ENCODE measurements at places on chromosomes 4 and X.

GRCh38 chr4:76736414-76736813, 161.5 kb downstream of the SOWAHB start:
- DNase-seq: no peak

DNA sequence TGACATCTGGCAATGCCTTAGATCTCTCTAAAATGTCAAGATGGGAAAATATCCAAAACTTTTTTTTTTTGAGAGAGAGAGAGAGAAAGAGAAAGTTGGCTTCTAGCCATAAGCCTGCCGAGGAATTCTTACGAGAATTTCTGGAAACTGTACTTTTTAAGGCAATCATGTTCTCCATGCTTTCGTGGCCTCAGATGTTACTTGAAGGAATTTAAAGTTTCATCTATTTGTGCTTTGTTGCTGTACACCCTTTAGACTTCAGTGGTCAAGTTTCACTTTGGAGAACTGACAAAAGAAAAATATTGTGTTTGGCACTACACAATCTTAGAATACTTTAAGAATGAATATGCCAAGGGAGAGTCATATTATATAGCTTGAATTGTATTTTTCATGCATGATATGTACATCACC, 53.9 kb downstream of the FAT4 start:
- DNase-seq: no peak

DNA sequence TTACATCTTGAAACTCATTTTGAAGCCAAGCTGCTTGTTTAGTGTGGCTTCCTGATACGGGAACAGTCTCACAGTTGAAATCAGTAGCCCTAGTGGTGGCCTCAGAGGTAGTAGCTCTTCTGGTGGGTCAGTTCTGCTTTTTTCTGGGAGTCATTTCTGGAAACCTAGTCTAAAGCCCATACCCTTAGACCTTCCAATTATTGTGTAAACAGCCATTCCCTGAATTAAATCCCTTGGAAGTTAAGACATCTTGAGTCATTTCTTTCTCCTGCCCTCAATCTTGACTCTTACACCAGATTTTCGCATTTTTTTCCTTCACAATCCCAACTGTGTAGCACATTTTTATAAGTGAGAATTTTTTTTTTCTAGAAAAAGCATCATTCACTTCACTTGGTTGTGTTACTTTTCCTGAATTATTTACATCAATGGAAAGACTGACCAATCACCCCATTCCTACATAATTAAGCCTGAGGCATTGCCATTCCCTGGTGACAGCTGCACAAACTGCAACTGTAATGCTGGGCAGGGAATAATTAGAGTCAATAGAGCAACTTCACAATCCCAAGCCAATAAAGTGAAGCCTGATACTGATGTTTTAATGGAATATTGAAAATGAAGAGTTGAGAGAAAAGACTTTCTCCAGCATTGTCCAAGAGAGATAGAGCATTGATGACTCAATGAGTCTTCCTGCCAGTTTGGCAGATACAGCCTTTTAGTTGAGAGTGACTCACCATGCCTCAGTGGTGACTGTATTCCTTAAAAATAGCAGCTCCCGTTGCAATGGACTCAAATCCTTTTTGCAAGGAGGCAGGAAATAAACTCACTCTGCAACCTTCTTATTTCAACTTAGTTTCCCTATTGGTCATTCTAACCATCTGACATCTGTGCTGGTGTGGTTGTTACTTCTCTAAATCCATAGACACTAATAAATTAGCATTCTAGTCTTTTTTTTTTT, 13.0 kb upstream of the SEPSECS start:
- peak; percentile 41 for DNase-seq

GRCh38 chr4:36333303-36333877, 52.0 kb downstream of the DTHD1 start:
- DNase-seq: no peak

DNA sequence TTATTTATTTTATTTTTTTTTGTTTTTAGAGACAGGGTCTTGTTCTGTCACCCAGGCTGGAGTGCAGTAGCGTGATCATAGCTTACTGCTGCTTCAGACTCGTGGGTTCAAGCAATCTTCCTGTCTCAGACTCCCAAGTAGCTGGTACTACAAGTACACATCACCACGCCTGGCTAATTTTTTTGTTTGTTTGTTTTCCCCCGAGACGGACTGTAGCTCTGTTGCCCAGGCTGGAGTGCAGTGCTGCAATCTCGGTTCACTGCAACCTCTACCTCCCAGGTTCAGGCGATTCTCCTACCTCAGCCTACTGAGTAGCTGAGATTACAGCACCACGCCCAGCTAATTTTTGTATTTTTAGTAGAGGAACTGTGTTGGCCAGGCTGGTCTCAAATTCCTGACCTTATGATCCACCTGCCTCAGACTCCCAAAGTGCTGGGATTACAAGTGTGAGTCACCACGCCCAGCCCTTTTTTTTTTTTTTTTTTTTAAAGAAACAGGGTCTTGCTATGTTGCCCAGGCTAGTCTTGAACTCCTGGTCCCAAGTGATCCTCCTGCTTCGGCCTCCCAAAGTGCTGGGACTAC, 32.2 kb downstream of the COPS4 start:
- no peak for DNase-seq

DNA sequence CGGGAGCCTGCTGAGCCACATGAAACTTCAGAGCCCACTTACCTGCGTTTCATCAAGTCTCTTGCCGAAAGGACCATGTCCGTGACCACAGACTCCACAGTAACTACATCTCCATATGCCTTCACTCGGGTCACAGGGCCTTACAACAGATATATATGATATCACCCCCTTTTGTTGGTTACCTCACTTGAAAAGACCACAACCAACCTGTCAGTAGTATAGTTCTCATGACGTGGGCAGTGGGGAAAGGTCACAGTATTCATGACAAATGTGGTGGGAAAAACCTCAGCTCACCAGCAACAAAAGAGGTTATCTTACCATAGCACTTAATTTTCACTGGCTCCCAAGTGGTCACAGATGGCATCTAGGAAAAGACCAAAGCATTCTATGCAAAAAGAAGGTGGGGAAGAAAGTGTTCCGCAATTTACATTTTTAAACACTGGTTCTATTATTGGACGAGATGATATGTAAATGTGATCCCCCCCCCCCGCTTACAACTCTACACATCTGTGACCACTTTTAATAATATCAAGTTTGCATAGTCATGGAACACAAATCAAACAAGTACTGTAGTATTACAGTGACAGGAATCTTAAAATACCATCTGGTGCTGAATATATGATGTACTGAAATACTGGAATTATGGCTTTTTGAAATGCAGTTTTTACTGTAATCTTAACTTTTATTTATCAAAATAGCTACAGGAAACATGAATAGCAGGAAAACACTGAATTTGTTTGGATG, 129.9 kb downstream of the TET2 start:
- DNase-seq: no peak

- no peak for DNase-seq
Observed at GRCh38 chr4:118193421-118193820, 159.1 kb downstream of the NDST3 start.

DNA sequence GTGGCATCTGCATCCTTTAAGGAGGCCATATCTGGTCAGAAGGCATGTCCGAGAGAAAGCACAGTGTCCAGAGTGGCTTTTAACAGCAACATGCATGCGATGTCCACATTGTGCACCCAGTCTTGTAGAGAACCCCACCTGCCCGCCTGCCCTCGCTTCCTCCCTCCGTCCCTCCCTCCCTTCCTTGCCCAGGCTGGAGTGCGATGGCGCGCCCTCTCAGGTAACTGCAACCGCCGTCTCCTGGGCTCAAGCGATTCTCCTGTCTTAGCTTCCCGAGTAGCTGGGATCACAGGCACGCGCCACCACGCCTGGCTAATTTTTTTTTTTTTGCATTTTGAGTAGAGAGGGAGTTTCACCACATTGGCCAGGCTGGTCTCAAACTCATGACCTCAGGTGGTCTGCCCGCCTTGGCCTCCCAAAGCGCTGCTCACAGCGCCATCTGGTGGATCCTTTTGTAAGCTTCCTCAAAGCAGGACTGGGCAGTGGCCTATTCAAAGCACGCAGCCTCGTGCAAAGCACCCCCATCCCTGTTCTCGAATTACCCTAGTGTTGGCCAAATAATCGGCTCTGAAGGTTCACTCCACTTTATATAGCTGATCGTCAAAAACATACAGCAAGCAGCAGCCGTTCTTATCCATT, 15.0 kb downstream of the BRCC3 start:
- peak; percentile 47 for DNase-seq
